ENCODE measurements at places on chromosomes 7 and 10.

- DNase-seq: no peak
Observed at GRCh38 chr10:48744587-48744986, 59.9 kb downstream of the WDFY4 start.

- DNase-seq: no peak
Observed at GRCh38 chr10:118970770-118971169, 58.7 kb upstream of the NANOS1 start.

- DNase-seq: no peak
Observed at GRCh38 chr7:39816462-39817060, 133.5 kb upstream of the CDK13 start.

- DNase-seq: no peak
Observed at GRCh38 chr10:132827861-132828539, 42.1 kb upstream of the NKX6-2 start.

DNA sequence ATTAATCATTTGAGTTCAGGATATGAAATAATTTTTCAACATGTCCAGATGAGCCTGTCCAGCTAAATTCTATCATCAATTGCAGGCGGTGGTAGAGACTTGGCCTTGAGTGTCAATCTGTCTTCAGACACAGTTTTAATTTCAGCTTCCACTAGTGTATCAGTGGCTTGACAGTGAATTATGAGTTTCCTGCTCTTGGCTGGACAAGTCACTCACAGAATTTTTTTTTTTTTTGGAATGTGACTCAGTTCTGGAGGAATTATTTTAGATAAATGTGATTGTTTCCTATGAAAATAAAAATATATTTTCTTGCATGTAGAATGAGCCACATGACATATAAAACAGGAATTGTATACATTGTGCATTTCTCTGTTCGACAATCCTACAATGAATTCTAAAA, 319.9 kb upstream of the AKR1E2 start:
- no peak for DNase-seq
